NCI-H345 (cell line): ENCODE measurements at places on chromosomes 3 and 15.

DNA sequence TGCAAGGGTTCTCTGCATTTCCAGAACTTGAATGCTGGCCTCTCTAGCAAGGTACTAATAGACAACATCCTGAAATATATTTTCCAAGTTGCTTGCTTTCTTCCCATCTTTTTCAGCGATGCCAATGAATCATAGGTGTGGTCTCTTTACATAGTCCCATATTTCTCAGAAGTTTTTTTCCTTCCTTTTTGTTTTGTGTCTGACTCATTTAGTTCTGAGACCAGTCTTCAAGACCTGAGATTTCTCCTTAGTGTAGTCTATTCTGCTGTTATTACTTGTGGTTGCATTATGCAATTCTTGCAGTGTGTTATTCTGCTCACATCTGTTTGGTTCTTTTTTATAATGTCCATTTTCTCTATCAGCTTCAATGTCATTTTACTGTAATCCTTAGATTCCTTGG is 1265.0 kb upstream of the ALCAM start:
- DNase-seq, result no peak

- no peak for DNase-seq
These were observed 39.1 kb downstream of the MYO1E start for GRCh38 chr15:59333401-59334075.

GRCh38 chr3:72011485-72011884 is 226.5 kb upstream of the PROK2 start:
- DNase-seq, result no peak

DNA sequence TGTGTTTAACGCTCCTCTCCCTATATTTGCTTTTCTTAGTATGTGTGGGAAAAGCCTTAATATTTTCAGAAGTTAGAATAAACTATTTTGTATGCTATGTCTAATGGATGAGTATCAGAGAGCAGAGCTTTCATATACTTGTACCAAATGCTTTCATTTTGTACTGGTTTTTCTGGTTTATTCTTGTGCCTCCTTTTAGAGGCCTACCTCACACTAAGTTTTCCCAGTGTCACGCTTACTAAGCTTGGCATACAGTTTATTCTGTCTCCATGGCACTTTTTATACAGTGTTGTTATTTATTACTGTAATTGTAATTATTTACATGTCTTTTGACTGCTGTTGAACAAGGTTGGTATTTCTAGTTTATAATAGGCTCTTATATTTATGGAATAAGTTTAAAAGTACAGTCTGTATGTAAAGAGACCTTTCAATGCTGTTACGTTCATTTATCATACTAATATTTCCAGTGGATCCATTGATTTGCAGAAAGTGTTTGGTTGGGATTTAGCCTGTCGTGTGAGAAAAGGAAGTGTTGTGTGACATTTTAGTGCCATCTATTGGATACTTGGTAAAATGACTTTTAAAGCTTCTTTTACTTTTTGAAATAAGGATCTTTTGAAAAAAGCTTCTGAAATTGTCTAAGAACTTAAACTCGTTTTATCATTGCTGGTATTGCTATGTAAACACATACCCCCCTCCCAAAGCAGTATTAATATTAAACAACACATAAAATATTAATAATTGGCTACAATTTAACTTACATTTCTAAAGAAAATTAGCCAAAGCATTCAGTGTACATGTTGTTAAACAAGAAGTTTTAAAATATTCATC is 5.2 kb upstream of the EBLN2 start:
- DNase-seq, result peak; percentile 18

GRCh38 chr3:169769287-169770181 is at the start of gene ACTRT3:
TSS of gene ACTRT3 (minus strand) at chr3:169769561. CDS start at chr3:169769520, 41 bp downstream.
- DNase-seq, result no peak

- DNase-seq, result no peak
These were observed 563.2 kb downstream of the GBE1 start for GRCh38 chr3:81198216-81198615.

- no peak for DNase-seq
These were observed 325.5 kb downstream of the IL5RA start for GRCh38 chr3:2784627-2785026.

DNA sequence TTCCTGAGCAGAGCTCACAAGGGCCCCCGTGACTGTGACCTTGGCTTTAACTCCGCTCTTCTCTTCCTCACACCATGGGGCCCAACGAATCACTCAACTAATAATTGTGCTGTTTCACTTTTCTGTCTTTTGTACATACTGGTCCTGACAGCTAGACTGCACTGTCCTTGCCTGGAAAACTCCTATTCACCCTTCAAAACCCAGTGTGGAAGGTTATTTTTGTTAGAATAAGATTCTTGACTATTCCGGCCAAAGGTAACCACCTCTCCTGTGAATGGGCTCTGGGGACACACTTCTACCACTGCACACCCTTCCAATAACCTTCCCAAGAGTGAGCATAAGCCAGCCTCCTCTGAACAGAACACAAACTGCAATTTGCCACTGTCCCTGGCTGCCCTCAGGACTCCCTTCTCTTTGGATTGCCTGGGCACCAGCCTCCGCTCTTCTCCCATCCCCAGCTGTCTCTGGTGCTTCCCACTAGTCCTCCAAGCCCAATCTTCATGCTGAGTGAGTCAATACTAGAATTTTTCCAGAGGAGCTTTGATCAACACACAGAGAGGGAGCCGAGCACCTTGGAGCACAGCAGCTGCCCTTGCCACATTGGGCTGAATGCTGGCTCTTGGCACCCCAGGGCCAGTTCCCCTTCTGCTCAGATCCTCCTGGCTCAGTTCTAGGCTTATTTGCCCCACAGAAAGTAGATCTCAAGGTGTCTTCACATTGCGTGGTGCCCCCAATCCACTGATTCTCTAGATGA is 2.1 kb downstream of the SCN5A start:
- no peak for DNase-seq

GRCh38 chr3:107797586-107797985 is 274.8 kb downstream of the BBX start:
- DNase-seq, result no peak

- peak; percentile 39 for DNase-seq
These were observed 92.9 kb downstream of the MCTP2 start for GRCh38 chr15:94324117-94324826.

GRCh38 chr3:183937601-183938286 is 53.1 kb upstream of the PARL start:
- no peak for DNase-seq

DNA sequence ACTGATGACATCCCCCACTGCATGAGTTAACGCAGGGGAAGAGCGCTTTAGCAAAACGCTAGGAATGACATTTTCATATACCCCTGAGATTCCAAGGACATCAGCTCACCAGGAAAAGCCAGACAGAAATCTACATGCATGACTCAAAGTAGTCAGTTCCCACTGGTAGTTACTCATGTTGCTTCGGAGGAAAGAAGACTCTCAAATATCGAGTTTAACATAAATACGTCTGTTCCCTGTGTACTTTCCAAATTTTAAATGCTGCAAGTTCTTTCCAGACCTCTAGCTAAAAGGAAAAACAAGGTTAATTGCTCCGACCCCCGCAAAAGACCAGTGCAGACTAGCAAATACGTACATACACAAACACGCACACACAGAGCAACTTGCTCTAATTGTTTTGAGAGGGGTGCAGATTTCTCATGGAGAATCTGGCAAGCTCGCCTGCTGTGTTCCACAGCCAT is 115.4 kb upstream of the PRICKLE2 start:
- DNase-seq, result no peak

DNA sequence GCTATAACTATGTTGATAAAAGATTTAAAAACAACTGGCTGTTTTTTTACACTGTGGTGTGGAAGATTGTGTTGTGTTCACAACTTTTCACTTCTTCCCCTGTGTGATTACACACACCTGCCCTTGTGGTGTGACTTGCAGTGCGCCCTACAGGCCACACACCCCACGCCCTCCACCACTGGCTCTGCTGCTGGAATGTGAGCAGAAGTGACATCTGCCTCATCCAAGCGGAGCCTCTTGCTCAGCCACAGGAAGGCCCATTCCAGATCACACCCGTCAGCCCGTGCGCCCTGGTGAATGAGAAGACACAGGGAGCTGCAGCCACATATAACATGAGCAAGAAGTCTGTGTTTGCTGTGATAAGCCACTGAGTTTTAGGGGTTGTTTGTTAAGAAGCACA is 7.0 kb downstream of the CCR2 start:
- no peak for DNase-seq

DNA sequence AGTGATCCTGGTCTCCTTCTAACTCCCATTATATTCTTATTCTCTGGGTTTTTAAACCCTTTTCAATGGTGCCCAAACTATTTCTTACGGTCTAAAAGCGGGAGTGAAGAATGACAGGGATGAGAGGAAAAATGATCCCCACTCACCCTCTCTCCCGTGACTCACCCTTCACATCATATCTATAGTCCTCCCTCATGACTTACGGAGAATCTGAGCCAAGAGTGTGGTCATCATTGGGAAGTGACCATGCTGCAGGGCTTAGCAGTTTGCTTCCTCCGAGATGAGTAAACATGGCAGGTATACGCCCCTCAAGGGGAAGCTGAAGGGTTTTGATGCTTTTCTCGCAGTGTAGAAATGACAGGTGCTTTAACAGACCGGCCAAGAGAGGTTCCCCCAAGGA is 274.0 kb downstream of the RYR3 start:
- no peak for DNase-seq

DNA sequence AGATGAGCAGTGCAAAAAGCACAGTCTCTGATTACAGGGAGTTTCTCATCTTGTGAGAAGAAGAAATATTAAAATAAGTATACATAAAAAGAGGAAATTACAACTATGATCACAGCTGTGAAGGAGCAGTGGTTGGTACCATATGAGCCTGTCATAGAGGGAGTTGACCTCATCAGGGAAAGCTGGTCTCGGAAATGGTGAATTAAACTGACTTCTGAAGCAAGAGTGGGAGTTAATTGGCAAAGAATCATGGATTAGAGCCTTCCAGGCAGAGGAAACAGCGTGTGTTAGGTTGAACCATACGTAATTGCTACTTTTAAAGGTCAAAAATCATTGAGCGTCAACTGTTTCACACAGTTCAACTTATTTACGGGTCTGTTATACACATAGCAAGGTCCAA is 539.1 kb downstream of the EDEM1 start:
- DNase-seq, result no peak

GRCh38 chr3:72494130-72494529 is 354.1 kb downstream of the SHQ1 start:
- DNase-seq, result no peak

- no peak for DNase-seq
These were observed 49.4 kb downstream of the NKIRAS1 start for GRCh38 chr3:23867400-23867799.

DNA sequence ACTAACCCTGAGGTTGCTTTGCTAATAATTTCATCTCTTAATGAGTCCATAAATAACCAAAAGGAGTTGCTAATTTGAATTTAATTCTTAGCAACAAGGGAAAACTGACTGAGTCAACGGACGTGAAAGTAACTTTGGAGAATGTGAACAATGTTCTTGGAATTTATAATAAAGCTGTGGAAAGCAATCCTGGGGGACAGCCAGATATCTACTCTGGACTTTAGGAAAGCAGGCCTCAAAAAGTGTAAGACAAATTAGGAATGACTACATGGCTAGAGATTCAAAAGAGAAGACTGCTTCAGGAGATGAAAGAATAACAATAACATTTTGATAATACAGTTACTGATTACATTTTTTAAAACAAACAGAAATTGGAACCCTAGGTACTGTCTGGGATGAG is 318.4 kb upstream of the COL8A1 start:
- no peak for DNase-seq

- no peak for DNase-seq
These were observed 27.3 kb downstream of the CYP11A1 start for GRCh38 chr15:74340150-74340549.

GRCh38 chr15:49675041-49675440 is 54.2 kb downstream of the DTWD1 start:
- no peak for DNase-seq

DNA sequence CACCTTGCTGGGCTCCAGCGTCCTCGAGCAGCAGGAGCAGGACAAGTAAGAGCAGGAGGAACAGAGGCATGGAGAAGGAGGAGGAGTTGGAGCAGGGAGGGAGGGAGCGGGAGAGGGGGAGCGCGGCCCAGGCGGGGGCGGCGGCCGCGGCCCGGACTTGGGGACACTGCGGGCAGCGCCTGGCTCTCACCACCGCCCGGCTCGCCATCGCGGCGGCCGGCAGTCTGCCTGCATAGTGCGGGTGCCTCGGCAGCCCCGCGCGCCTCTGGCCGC is 440 bp downstream of the DCBLD2 start:
- peak; percentile 21 for DNase-seq

- no peak for DNase-seq
These were observed 76.3 kb upstream of the CCDC39 start for GRCh38 chr3:180755556-180755955.

DNA sequence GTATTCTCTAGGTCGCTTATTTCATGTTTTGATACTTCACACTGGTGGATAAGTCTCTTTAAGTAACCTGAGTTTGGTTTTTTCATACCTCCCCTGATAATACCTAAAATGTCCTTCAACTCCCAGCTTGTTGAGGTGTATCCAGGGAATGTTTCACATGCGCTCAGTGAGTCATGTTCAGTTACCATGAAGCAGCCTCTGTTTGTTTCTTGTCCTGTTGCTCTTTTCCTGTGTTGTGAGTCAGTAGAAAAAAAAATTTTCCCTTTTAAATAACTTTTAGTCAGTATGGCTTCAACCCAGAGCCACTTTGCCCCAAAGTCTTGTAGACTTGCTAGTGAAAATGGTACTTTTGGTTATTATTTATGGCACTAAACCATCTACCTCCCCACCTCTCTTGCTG is 278.4 kb upstream of the ZPLD1 start:
- no peak for DNase-seq

GRCh38 chr3:150255413-150255812 is 152.7 kb upstream of the TSC22D2 start:
- DNase-seq, result peak; percentile 82
